ENCODE measurements at places on chromosomes 2 and 18.
A peak's percentile ranks its signal among the peaks of the same experiment; 100 is the strongest.

- no peak for DNase-seq
Measured at GRCh38 chr18:58093311-58093803, 49.3 kb downstream of the NEDD4L start.

DNA sequence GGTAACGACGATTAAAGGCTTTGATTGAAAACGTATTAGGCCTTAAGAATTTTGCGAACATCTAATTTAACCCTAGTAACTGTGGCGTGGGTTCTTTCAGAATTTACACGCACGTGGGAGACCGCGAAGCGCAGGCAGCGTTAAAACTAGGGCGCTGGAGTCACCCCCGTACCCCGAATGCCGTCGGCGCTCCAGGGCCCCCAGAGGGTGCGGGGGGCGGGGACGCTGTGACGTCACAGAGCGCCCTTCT lies 673 bp upstream of the SMCHD1 start:
- DNase-seq = no peak

GRCh38 chr2:240992572-240993291 lies 5.7 kb upstream of the SNED1 start:
- no peak for DNase-seq

DNA sequence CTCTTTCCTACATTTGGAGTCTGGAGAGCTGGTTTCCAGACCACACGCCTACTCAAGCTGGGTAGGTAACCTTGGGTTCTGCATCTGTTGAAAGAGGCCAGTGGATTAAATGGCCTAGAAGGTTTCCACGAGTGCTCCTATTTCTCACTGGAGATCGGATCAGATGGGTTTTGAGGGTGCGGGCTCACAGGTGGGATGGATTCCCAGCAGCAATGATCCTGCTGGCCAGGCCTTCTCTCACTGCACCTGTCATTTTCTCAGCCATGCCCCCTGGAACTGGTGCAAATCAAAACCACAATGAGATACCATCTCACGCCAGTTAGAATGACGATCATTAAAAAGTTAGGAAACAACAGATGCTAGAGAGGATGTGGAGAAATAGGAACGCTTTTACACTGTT lies 747.5 kb upstream of the RAB6C start:
- DNase-seq = no peak

GRCh38 chr2:28333606-28334526 lies 58.8 kb upstream of the FOSL2 start:
- DNase-seq = no peak

DNA sequence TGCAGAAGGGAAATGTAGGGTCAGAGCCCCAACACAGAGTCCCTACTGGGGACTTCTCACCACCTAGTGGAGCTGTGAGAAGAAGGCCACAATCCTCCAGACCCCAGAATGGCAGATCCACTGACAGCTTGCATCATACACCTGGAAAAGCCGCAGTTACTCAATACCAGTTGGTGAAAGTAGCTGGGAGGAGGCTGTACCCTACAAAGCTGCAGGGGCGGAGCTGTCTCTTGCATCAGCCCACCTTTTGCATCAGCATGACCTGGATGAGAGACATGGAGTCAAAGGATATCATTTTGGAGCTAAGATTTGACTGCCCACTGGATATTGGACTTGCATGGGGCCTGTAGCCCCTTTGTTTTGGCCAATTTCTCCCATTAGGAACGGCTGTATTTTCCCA lies 237.3 kb downstream of the CALCRL start:
- no peak for DNase-seq

- DNase-seq = no peak
Measured at GRCh38 chr2:160394153-160394552, 99.5 kb downstream of the RBMS1 start.

DNA sequence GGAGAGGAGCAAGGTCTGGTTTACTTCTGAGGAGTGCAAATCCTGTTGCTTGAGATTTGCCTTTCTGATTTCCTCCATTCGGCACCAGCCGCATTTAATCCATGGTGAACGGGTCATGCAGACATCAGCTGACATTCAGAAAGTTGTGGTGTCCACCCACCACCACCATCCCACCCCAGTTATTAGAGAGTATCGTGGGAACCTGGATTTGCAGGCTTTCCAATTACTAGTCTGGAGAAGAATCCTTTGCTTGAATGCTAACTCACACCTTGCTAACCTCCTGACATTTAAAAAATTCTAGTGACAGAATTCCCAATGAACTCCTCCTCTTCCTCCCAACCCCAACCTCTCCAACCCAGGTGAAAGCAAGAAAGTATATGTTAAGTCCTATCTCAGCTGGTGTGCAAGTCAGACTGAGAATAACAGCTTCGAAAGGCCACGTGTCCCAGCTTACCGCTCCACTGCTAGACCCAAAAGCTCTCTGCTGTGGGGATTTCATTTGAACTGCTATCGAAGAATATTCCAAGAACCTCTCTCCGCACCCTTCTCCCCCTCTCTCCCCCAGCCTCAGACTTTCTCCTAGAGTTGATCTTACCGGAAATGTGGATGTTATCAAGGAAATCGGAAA lies 17.7 kb downstream of the BCL11A start:
- DNase-seq = no peak

DNA sequence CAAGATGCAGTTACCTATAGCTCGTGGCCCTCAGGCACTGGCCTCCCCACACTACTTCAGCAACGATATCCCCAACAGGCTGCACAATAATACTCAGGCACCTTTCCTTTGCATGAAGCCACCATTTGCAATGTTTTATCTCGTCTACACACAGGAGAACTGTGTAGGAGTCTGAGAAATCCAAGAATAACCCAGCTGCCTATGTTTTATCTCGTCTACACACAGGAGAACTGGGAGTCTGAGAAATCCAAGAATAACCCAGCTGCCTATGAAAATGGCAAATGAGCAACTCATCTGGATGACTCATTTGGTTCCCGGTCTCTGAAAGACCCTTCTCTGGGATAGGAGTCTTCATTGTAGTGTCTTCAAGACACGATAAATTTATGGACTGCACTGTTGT lies 18.3 kb upstream of the LNPK start:
- DNase-seq = no peak

DNA sequence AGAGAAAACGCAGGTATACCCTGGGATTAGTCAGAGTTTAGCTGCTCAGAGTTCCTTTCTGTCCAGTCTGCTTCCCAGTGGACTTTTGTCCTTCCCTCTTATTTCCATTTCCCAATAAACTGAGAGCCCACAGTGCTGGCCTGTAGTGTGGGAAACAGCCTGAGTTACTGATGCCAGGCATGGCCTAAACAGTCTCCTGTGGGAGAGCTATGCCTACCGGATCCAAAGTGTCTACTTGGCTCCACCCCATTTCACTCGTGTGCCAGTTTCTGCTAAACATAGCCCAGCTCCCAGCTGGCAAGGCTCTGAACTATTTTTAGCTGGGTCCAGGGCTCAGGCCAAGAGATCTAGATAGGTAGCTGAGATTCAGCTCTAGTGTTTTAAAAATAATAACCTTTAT lies 15.6 kb upstream of the PPP1CB start:
- no peak for DNase-seq

- DNase-seq = no peak
Measured at GRCh38 chr2:59997371-59997770, 556.1 kb downstream of the BCL11A start.

GRCh38 chr2:209323738-209324137 lies 100.1 kb upstream of the MAP2 start:
- no peak for DNase-seq

- no peak for DNase-seq
Measured at GRCh38 chr18:58682429-58683069, 11.3 kb downstream of the MALT1 start.

GRCh38 chr2:240310645-240311044 lies 124.8 kb upstream of the GPC1 start:
- no peak for DNase-seq

DNA sequence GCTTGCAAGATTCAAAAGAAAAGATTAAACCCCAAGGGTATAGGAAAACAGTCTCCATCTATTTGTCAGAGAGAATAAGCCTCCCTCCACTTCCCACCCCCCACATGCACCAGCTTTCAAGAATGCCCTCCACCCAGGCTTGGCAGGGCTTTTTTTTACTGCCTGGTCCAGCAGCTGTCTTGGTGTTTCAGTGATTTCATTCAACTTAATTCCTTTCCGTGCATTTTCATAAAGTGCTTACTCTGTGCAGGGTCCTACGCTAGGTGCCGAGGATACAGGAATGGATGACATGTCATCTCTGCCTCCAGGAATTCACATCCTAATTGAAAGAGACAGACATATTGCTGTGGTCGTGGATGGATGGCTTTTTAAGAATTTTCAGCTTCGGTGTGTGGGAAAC lies 117.9 kb downstream of the LRATD1 start:
- DNase-seq = no peak

DNA sequence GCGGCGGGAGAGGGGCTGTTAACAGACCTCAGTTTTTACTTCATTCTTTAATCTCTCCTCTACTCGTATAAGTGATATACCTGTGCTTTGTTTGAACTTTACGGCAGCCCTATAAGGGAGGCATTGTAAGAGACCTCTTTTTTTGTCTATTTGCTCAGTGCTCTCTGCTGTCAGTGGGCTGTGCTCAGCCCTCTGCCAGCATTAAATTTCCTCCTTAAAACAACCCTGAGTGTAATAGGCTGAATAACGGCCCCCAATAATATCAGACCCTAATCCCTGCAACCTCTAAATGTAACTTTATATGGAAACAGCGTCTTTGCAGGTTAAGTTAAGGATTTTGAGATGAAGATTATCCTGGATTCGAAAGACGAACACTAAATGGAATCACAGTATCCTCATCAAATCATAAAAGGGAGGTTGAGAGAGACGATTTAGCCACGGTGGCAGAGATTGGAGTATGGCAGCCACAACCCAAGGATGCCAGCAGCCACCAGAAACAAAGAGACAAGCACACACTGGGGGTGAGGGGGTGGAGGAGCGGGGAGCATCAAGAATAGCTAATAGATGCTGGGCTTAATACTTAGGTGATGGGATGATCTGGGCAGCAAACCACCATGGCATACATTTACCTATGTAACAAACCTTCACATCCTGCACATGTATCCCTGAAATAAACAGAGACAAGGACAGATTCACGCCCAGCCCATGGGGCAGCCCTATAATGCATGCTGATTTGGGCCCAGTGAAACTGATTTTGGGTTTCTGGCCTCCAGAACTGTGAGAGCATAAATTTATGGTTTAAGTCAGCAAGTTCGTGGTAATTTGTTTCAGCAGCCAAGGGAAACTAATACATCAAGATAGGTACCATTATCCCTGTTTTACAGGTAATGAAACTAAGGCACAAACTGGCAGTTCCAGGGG lies 894 bp upstream of the FARSB start:
- peak; percentile 29 for DNase-seq

- DNase-seq = no peak
Measured at GRCh38 chr18:46542545-46542944, 114.5 kb downstream of the LOXHD1 start.

GRCh38 chr18:22585821-22586220 lies 168.1 kb upstream of the CTAGE1 start:
- no peak for DNase-seq

GRCh38 chr18:52948868-52949444 lies 609.0 kb downstream of the DCC start:
- no peak for DNase-seq

DNA sequence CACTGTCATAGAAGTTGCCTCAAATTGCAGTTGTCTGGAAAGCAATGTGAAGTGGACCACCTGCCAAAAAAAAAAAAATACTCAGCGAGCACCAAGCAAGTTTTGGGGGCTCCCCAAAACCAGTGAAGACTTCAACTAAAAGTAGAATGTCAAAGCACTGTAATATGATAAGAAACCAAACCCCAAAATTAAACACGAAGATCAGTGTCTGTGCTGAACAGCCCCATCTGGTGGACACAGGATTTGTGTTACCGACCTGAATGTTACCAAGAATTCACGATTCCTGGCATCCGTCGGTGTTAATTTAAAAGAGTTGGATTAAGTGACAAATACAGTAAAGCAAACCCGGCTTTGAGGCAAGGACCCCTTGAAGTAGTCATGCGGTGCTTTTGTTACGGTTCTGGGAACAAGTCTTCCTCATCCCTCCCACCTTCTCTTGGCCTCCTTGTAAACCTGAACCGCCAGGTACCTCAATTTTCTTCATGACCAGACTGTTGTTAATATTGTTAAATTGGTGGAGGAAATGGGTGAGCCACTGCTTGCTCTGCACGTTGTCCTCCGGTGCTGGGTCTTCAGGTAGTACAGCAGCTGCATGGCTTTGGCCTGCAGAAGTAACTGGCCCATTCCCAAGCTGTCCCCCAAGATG lies 31.3 kb upstream of the SSB start:
- peak; percentile 12 for DNase-seq

DNA sequence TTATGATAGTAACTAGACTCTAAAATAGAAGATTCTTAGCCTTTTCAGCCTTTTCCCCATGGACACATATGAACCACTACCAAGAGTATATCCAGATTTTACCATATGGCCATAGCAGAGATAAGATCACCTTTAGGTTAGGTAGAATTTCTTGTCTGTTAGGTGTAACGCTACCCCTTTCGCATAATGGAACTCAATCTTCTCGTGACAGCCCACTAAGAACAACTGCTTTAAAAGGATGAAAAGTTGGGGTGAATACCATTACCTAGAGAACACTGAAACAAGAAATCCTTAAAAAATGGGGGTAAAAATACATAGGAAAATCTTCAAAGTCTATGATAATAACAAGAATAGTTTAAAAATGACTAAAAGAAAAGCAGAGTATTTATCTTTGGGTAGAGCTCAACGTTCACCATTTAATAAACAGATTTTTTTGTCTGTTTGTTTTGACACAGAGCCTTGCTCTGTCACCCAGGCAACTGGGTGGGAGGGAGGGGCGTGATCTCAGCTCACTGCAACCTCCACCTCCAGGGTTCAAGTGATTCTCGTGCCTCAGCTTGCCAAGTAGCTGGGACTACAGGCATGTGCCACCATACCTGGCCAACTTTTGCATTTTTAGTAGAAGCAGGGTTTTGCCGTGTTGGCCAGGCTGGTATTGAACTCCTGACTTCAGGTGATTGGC lies 67.2 kb downstream of the VIL1 start:
- no peak for DNase-seq
